ENCODE measurements at places on chromosomes 3 and 15.

DNA sequence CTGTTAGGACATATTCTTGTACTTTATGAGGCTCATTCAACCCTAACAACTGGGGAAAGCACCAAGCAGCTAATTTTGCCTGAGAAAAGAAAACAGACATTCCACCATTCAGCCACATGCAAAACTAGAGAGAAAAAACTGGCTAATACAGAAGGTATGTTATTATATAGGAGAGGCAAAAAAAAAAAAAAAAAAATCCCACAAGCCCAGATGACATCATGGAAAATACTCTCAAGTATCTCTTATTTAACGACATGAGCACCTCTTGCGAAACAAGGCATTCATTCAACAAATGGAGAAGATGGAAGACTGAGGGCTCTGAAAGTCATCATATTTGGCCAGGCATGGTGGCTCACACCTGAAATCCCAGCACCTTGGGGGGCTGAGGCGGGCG lies 61.5 kb downstream of the PRICKLE2 start:
- DNase-seq, result no peak

GRCh38 chr15:38746211-38746610 lies 181.6 kb upstream of the RASGRP1 start:
- DNase-seq, result no peak

DNA sequence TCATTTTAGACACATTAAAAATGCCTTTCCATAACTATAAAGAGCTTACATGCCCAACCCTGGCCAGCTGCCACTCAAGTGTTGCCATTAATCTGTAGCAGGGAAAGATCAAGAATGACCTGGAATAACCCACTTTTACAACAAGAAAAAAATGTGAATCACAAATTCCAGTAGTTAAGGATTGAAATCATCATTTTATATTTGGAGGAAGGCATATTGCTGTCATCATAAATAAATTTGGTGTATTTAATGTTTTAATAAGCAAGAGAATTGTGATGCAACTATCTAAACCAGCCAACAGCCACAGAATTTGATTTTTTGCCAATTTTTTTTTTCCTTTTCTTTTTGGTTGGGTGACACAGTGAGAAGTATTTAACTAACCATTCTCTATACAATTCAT lies 240.0 kb upstream of the SEMA6D start:
- DNase-seq, result no peak

- DNase-seq, result no peak
Measured at GRCh38 chr3:196625331-196625730, 14.2 kb upstream of the NRROS start.

DNA sequence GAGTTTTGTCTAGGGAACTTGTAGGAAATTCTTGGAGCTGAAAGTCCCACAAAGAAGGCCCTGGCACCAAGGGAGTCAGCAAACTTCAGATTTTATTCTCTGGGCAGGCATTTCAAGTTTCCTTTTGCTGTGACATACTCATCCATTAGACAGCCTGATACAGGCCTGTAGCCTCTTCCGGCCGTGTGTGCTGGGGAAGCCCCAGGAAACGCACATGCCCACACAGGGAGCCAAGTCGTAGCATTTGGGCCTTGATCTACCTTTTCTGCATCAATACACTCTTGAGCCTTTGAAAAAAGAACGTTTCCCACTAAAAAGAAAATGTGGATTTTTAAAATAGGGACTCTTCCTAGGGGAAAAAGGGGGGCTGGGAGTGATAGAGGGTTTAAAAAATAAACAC lies 15.0 kb downstream of the TIGIT start:
- no peak for DNase-seq

GRCh38 chr3:14324224-14324944 lies 78.0 kb upstream of the SLC6A6 start:
- no peak for DNase-seq

GRCh38 chr3:58271901-58272501 lies 34.0 kb upstream of the RPP14 start:
- DNase-seq, result no peak

DNA sequence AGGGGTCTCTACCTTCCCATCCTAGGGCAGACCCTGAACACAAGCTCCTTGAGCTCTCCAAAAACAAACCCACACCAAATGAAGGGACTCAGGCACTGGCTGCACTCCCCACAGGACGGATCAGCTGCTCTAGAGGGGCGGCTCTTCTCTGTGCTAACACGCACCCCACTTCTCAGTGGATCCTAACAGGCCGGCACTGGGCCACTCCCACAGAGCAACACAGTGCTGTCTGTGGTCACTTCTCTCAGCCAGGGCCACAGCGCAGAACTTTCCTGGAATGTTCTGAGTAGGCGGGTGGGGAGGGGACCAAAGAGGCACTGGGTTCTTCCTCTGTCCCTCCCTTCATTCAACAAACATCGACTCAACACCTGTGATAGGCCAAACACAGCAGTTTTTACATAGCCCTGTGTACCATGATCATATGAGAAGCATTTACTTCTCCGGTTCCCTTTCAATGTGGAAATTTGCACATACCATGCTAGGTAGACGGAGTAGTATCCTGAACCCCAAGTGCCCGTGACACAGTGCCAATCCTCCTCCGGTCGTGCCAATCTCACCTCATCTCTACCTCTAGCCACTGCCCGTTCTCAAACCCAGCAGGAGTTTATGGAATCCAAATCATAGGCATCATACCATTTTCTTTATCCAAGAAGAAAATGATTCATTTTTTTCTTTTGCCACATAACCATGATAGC lies 98.1 kb downstream of the LRIG1 start:
- DNase-seq, result no peak

DNA sequence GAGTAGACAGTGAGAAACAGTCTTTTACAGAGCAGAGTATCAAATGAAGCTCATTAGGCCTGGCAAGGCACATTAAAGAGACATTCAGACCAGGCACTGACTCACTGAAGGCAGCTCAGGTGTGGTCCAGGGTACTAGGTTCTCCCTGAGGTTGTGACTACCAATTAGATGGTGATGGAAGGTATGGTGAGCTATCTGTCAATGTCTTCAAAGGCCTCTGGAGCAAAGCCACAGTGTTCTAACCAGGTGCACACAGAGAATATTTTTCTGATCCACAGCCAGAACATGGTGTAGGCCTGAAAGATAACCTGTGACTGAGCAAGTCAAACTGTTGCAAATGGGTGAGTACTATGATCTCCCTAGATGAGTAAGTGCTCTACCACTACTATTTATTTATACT lies 51.5 kb downstream of the EOMES start:
- no peak for DNase-seq

DNA sequence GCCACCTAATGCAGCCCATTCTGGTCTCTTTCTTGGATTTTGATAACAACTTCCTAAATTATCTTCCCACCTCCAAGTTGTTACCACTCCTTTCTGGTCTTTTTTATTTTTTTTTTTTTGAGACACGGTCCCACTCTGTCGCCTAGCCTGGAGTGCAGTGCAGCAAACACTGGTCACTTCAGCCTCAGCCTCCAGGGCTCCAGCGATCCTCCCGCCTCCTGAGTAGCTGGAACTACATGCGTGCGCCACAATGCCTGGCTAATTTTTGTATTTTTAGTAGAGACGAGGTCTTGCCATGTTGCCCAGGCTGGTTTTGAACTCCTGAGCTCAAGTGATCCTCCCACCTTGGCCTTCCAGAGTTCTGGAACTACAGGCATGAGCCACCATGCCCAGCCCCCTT lies 92.8 kb upstream of the BHLHE40 start:
- no peak for DNase-seq

- no peak for DNase-seq
Measured at GRCh38 chr3:149277331-149277813, 55.7 kb upstream of the CP start.

GRCh38 chr3:57283334-57283733 lies 9.2 kb downstream of the ASB14 start:
- DNase-seq, result no peak

GRCh38 chr3:127612966-127613365 lies 14.8 kb downstream of the MCM2 start:
- no peak for DNase-seq

DNA sequence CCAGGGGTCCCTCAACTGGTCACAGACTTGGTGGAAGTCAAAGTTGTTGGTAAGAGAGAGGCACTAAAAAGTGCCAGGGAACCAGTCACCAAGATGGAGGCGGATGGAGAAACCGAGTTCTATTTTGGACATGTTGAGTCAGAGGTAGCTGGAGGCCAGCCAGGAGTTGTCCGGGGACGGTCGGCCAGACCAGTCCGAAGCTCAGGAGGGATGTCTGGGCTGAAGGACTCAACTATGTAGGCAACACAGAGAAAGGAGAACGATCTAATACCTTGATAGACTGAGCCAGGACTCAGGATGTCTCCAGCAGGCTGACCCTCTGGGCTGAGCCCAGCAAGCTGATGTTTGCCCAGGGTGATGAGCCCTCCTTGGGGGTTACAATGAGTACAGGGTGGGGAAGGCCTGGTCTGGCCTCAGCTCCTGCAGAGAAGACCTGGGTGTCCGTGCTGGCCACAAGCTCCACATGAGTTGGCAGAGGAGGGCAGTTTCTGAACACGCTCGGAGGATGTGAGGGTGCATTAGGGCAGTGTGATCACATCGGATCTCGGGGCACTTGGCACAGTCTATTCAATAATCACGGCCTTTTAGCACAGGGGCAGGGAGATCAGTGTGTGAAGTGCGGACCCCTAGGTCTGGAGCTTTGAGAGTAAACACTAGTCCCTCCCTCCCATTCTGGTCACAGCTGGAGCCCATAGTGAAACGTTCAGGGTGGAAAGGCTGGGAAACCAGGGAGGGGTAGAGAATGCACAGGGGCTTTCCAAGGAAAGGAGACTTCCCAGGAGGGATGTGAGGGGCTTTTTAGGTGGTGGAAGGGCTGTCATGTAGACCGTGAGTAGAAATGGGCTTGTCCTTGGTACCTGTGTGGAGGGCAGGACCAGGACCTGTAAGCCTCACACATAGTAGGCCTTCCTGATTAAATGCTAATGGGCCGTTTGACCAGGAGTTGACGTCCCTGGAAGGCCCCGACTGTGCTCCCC lies 111.9 kb downstream of the ETFA start:
- DNase-seq, result no peak

- no peak for DNase-seq
Measured at GRCh38 chr15:45117308-45118130, 3.4 kb downstream of the DUOXA2 start.

DNA sequence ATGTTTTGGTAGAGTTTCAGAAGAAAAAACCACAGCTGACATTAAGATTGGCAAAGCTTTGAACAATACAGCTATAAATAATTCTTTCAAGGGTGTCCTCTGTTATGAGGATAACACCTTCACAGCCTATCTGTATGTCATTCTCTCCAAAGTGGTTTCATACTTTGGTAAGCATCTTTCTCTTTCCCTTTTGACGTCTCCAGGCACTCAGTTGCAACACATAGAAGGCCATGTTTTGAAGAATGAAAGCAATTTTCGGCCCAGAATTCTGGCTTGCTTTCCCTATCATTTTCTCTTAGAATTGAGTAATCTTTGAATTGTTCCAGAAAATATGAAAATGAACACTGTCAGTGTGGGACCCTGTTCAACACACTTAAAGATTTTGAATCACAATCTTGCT lies 200.0 kb upstream of the CBLB start:
- DNase-seq, result no peak

DNA sequence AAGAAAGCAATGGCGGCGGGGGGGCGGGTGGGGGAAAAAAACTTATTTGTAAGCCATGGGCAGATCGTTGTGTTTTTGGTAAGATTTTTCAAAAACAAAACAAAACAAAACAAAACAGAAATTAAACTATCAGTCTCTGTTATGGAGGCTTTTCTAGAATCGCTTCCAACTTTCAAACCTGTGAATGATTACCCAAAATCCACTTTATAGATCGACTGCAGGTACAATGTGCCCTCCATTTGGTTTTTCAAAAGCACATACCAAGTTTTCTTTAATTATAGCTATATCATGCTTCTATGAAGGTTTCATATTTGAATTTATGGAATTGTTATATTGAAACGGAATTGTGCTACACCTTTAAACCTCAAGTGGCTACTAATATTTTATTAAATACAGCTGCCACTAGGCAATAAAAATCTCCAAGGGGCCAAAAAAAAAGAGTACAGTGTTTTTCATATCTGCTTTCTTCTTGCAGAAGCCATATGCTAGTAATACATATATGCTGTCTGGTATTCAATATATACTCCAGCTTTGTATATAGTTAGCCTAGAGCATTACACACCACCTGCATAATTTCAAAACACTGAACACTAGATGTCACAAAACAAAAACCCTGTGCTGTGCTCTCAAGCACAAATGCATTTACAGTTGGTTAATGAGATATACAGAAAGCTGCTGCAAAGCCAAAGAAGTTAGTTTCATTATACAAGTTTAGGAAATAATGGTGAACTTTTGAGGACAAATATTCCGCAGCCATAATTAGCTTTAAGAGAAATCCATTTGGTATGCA lies 683.8 kb upstream of the NR2F2 start:
- DNase-seq, result no peak
